ENCODE measurements at places on chromosomes 4 and X. TPM values are rescaled to one million over a fixed set of nuclear protein-coding genes. Genes with fewer than 3 reads are reported as not detected.

ARAP2 gene
- total RNA-seq, result 0.16 TPM

ABCG2 gene
- total RNA-seq, result 1.1 TPM

ZNF280C gene
- 1.9 TPM for total RNA-seq

CXorf38 gene
- total RNA-seq, result 7.3 TPM

HOPX gene
- total RNA-seq, result 0.34 TPM

CXCL8 gene
- total RNA-seq, result 1.9 TPM
